ENCODE measurements at places on chromosomes 1 and 21.
A peak's percentile ranks its signal among the peaks of the same experiment; 100 is the strongest.

DNA sequence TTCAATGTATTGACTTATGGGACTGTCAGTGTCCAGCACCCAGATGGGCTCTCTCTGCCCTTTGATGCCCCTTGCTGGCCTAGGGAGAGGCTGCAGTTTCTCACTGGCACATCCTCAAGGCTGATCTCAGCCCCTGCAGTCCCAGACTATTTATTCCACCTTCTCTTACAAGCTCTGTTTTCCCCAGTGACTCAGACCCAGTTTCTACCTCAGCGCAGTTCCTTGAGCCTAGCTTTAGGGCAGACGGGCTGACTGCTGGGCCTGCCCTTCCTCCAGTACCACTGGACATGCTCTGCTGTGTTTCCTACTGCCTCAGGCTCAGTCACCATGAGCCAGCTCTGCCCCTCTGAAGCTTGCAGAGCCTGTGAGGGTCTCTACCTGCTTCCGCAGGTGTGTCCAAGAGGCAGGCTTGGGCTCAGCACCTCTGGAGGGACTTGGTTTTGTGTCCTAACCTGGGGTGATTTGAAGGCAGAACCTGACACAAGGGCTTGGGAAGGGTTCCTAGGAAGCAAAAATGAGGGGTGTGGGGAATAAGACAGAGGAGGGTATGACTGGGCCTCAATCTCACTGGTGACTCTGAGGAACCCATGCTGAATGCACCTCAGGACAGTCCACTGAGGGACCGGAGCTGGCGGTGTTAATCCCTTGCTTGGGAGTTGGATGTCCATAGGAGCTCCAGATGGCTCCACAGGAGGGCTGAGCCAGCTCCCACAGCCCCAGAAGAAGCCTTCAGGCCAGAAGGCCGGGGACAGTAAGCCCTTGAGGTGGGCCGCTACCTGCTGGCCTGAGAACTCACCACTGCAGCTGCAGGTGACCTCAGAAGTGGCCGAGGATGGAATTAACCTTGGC lies 689.9 kb downstream of the MATN1 start:
- DNase-seq = no peak

DNA sequence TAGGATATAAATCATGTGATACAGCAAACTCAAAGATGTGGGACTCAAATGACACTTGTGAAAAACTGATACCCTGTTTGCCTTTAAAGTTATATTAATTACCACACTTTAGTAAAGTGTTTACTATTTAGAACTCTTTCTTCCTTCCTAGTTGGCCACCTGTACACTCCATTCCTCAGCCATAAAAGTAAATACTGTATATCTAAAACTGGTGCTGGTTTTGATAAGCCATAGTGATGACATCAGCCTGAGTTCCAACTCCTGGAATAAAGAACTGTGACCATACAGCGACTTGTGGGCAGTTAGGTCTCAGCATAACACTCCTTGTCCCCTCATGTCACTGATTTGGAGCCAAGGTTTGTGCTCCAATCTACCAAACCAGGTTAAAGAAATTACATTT lies 2.8 kb downstream of the PTGER3 start:
- no peak for DNase-seq

DNA sequence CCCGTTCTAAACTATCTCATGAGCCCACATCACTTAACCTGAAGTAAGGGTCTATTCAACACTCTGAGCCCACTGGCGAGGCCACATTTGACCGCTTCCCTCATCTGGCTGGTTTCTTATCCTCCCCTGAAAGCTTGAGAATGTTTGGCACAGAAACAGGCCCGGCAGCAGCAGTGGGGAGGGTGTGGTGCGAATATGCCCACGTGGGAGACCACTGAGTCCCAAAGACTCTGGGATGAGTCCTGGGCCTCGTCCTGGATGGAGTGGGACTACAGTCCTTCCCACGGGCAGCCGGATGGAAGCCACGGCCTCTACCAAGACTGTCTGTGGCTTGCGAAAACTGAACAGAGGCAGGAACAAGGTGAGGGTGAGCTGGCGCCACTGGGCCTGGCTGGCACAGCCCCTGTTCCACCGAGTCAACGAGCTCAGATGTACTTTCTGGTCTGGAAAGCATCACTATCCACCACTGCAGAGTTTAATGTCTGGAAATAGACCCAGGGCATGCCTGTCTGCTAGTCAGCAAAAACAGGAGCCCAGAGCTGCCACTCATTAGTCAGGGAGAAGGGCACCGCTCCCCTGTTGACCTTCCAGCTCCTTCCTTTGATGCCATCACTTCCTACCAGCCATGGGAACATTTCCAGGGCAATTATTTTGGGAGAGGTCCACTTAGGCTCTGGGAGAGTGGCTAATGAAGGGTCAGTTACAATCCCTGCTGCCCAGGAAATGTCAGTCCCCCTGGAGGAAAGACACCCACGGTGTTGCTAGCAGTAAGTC lies 386.6 kb downstream of the MATN1 start:
- no peak for DNase-seq

DNA sequence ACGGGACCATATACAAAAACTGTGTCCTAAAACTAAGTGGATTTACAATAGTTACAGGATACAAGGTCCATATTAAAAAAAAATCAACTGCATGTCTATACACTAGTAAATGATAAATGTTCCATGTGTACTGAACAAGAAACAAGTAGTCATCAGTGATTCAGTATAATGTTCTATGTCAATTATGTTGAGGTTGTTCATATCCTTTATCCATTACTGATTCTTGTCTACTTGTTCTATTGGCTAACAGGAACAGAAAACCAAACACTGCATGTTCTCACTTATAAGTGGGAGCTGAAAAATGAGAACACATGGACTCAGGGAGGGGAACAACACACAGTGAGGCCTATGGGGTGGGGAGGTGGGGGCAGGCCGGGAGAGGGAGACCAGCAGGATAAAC lies 90.5 kb downstream of the CDC42BPA start:
- no peak for DNase-seq

- no peak for DNase-seq
These were observed 52.5 kb upstream of the CR2 start for GRCh38 chr1:207401578-207401977.

DNA sequence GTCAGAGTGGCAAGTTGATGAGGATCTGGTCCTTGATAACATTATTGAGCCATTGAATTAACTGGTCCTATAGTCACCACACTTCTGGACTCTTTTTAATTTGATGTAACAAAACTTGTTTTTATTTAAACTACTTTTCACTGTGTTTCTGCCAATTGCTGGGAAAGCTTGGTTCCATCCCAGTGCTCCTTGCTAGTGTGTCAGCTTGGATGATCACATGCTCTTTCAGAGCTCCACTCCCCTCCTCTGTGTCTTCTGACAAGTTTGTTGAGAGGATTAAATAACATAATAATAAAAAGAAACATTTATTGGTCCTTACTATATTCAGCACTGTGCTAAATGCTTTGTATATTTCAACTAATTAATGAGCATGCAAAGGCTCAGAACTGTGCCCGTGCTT lies 448.5 kb upstream of the B3GALT2 start:
- DNase-seq = no peak

GRCh38 chr1:173669491-173669941 lies at the start of gene ANKRD45:
Gene ANKRD45 (minus strand): TSS chr1:173669851. CDS start chr1:173659418, 10,433 bp downstream.
- DNase-seq = peak; percentile 53

DNA sequence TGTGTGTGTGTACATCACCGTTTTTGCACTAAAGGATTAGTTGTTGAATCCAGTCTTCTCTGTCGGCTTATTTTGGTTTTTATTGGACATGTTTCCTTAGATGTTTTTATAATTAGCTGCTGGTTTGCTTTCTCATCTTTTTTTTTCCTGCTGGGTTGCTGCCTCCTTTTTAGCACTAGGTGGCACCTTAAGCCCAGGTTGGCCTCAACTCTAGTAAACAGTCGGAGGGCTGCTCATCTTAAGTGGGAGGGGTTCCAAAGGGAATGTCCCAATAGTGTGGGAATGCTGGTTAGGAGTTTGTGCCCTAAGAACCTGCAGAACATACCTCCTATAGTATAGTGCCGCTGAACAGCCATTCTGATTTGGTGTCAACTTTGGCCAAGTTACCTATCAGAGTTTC lies 570.1 kb upstream of the CXADR start:
- no peak for DNase-seq
